ENCODE measurements at places on chromosomes 16 and 17. TPM values are rescaled to one million over a fixed set of nuclear protein-coding genes. Genes with fewer than 3 reads are reported as not detected.

The PITPNM3 gene
- 38.2 TPM for total RNA-seq

GRCh38 chr17:38601539-38602351 is 4.0 kb downstream of the SRCIN1 start:
- H3K36me3 ChIP-seq, result no peaks in the 10 kb centered on the region
- DNase-seq, result no peak
- peaks cover 6% of the 10 kb centered on the region for H3K4me1 ChIP-seq
- no peaks in the 10 kb centered on the region for H3K27me3 ChIP-seq

The CA5A gene
- total RNA-seq, result not detected

GRCh38 chr16:84561291-84561690 is 56.6 kb downstream of the COTL1 start:
- no peaks in the 10 kb centered on the region for H3K27me3 ChIP-seq
- no peak for DNase-seq
- no peak overlapping the region for H3K27ac ChIP-seq
- H3K4me3 ChIP-seq, result no peak overlapping the region

DNA sequence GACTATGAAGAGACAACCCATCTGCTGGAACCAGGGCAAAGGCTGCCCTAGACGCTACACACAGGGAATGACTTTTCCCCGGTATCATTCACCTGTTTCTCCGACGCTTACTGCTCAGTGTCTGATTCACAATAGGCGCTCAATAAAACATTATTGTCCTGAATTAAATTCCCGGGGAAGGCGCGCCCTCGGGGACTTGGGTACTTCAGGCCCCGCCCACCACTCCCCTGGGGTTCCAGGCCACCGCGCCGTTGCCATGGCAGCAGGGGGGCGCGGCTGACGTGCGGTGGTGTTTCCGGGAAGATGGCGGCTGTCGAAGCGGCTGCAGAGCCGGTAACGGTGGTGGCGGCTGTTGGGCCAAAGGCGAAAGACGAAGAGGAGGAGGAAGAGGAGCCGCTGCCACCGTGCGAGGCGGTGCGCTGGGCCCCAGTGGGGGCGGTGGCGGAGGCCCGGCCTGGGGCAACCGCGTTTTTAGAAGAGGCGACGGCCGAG is at the start of gene RUNDC1:
TSS of gene RUNDC1 (plus strand) at position 292 of the 492 bp plus-strand sequence. CDS start at position 304, 12 bp downstream.
- H3K4me3 ChIP-seq, result peak within 1 kb of the TSS; percentile 79
- H3K27me3 ChIP-seq, result no peaks in the 10 kb centered on the region
- no peaks in the 10 kb centered on the region for H3K36me3 ChIP-seq
- DNase-seq, result peak; percentile 91
- peaks cover 7% of the 10 kb centered on the region for H3K4me1 ChIP-seq

GRCh38 chr16:62034231-62035114 is 1.8 kb downstream of the CDH8 start:
- H3K4me1 ChIP-seq, result no peaks in the 10 kb centered on the region
- no peaks in the 10 kb centered on the region for H3K27me3 ChIP-seq
- no peak overlapping the region for H3K4me3 ChIP-seq
- H3K27ac ChIP-seq, result no peak overlapping the region

DNA sequence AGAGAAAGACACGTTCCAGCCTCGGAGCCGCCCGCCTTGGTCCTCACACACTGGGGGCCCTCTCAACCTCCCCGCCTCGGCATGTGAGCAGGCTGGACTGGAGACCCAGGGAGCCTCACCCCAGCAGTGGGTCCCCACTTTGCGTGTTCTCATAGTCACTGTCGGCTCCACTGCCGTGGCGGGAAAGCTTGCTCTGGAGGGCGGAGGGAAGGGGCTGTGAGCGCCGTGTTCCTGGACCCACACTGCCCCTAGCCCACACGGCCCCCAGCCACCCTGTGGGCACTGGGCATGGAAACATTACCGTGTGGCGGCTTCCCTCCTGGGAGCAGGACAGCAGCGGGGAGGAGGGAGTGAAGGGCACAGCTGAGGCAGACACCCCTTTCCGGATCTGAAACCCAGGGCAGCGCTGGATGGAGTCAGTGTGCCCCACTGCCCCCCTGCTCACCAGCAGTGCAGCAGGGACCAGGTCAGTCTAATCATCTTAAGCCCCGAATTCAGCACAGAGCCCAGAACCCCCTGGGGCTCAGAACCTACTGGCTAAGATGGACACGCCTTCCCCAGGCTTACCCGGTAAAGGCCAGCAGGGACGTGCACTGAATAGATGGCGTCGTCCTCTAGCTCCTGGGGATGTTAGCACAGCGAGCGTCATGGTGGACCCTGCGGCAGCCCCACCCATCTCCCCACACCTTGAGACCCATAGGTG is 7.2 kb downstream of the TP53I13 start:
- peaks cover 15% of the 10 kb centered on the region for H3K4me1 ChIP-seq
- no peak overlapping the region for H3K27ac ChIP-seq
- no peaks in the 10 kb centered on the region for H3K36me3 ChIP-seq
- no peaks in the 10 kb centered on the region for H3K27me3 ChIP-seq
- no peak for DNase-seq
- H3K4me3 ChIP-seq, result no peak overlapping the region

- peak within 1 kb of the TSS; percentile 65 for H3K4me3 ChIP-seq
- no peaks in the 10 kb centered on the region for H3K27me3 ChIP-seq
- peak within 1 kb of the TSS; percentile 98 for H3K27ac ChIP-seq
- no peaks in the 10 kb centered on the region for H3K36me3 ChIP-seq
Measured at GRCh38 chr17:80260791-80261158, at the start of gene RNF213. Gene RNF213 (plus strand): TSS chr17:80260852. CDS start chr17:80263682, 2,830 bp downstream.

The UMOD gene
- total RNA-seq, result not detected

The GFAP gene
- total RNA-seq, result 0.08 TPM

The SLFN12 gene
- total RNA-seq, result 7.6 TPM

- no peaks in the 10 kb centered on the region for H3K4me1 ChIP-seq
- no peaks in the 10 kb centered on the region for H3K36me3 ChIP-seq
- H3K27me3 ChIP-seq, result no peaks in the 10 kb centered on the region
- peak; percentile 11 for DNase-seq
- no peak overlapping the region for H3K27ac ChIP-seq
- H3K4me3 ChIP-seq, result no peak overlapping the region
Measured at GRCh38 chr17:83136156-83136555, 56.7 kb downstream of the METRNL start.

The ASPHD1 gene
- total RNA-seq, result not detected

GRCh38 chr16:25089351-25089750 is 22.2 kb upstream of the LCMT1 start:
- H3K4me3 ChIP-seq, result no peak overlapping the region
- no peaks in the 10 kb centered on the region for H3K4me1 ChIP-seq
- H3K27ac ChIP-seq, result no peak overlapping the region
- DNase-seq, result no peak

Measured in ovary (tissue), 10 donors.